ENCODE measurements at places on chromosomes 1 and 21.

DNA sequence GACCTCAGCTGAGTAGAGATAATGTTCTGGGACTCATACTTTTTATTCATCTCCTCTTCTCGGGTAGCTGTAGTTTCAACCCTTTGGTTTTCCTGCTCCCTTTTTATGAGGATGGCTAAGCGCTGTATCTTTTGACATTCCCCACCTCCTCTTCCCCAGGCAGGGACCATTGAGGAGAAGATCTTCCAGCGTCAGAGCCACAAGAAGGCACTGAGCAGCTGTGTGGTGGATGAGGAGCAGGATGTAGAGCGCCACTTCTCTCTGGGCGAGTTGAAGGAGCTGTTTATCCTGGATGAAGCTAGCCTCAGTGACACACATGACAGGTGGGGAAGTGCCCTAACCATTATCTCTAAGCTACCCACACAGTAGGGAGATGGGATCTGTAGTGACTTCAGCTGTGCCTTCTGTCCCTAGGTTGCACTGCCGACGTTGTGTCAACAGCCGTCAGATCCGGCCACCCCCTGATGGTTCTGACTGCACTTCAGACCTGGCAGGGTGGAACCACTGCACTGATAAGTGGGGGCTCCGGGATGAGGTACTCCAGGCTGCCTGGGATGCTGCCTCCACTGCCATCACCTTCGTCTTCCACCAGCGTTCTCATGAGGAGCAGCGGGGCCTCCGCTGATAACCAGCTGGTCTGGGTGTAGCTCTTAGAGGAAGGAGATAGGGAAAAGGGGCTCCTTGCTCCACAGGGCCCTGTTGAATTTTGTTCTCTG, 25.6 kb downstream of the LRRC41 start:
- no peaks in the 10 kb centered on the region for H3K27me3 ChIP-seq
- H3K36me3 ChIP-seq = peaks cover 20% of the 10 kb centered on the region
- peak; percentile 76 for DNase-seq
- H3K27ac ChIP-seq = no peak overlapping the region

- H3K4me3 ChIP-seq = no peak overlapping the region
- peaks cover 4% of the 10 kb centered on the region for H3K4me1 ChIP-seq
- peak overlapping the region; percentile 15 for H3K27ac ChIP-seq
- H3K27me3 ChIP-seq = no peaks in the 10 kb centered on the region
Measured at GRCh38 chr21:46500224-46500861, 41.7 kb downstream of the DIP2A start.

DNA sequence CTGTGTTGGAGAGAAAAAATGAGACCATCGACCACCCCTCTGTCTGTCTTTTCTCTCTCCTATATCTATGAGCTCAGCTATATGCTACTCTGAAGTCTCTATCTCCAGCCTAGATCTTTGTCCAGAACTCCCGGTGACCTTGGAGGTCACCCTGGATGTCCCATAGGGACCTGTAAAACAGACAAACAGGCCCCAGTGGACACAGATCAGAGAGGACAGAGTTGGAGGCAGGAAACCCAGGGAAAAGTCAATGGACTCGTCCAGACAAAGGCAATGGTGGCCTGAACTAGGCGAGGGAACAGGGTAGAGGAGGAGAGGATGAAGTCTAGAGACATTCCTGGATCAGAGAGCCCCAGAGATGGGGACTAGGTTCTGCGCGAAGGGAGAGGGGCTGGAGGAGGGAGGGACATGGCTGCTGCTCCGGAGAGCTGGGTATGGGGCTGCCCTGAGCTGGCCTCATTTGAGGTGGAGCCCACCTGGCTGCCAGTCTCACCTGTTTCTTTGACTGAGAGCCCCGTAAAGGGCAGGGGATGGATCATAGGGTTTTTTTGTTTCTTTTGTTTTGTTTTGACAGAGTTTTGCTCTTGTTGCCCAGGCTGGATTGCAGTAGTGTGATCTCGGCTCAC, 10.6 kb upstream of the MARCKSL1 start:
- peak overlapping the region; percentile 36 for H3K27ac ChIP-seq
- no peaks in the 10 kb centered on the region for H3K27me3 ChIP-seq
- no peak overlapping the region for H3K4me3 ChIP-seq
- DNase-seq = no peak
- H3K4me1 ChIP-seq = peaks cover 58% of the 10 kb centered on the region

DNA sequence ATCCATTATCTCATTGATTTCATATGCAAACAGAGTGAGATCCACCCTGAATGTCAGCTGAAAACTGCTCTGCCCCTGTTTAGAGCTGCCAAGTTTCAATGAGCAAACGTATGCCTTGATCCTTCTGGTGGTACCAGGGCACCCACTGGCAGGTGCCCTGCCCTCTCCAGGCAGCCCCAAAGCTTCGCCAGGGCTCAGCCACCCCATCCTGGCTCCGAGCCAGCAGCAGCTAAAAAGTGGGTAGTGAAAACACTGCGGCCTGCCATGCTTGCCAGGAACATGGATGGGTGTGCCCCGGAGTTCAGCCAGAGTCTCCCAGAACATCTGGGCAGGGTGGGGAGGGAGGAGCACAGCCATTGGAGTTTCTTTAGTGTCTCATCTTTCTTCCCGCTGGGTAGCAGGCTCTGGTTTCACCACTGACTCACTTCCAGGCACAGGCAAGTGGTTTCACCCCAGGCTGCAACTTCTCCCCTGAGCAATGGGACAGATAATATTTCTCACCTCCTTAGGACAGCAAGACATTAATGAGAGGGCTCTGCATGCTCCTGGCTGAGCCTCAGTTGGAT, 8.1 kb upstream of the LMX1A start:
- H3K27ac ChIP-seq = no peak overlapping the region
- H3K4me1 ChIP-seq = no peaks in the 10 kb centered on the region
- no peaks in the 10 kb centered on the region for H3K27me3 ChIP-seq
- no peaks in the 10 kb centered on the region for H3K36me3 ChIP-seq
- peak; percentile 60 for DNase-seq

- no peaks in the 10 kb centered on the region for H3K36me3 ChIP-seq
- no peaks in the 10 kb centered on the region for H3K4me1 ChIP-seq
- no peak overlapping the region for H3K27ac ChIP-seq
- DNase-seq = no peak
- no peak overlapping the region for H3K4me3 ChIP-seq
- H3K27me3 ChIP-seq = no peaks in the 10 kb centered on the region
Measured at GRCh38 chr1:219587801-219588561, 24.9 kb downstream of the ZC3H11B start.

DNA sequence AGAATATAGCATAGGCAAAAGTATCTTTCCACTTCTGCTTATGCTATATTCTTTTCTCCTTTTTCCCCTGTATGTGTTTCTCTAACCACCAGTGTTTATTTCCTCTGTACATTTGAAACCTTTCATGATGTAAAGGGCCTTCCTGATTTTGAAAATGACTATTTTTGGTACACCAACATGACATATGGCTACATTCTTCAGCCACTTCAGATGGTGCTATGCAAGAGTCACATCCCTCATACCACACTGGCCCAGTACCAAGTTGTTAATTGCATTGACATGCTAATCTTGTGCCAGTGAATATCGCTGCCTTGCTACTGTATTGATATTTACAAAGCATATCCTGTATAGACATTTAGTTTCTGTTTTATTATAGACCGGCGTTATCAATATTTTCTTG, 408.7 kb downstream of the NCAM2 start:
- H3K4me3 ChIP-seq = no peak overlapping the region
- H3K27ac ChIP-seq = no peak overlapping the region
- H3K36me3 ChIP-seq = no peaks in the 10 kb centered on the region

All from thyroid gland (tissue), 4 donors.